ENCODE measurements at places on chromosomes 13 and 19. TPM values are rescaled to one million over a fixed set of nuclear protein-coding genes. Genes with fewer than 3 reads are reported as not detected.

- no peak for DNase-seq
Observed at GRCh38 chr13:109790086-109790485, 3.7 kb upstream of the IRS2 start.

DNA sequence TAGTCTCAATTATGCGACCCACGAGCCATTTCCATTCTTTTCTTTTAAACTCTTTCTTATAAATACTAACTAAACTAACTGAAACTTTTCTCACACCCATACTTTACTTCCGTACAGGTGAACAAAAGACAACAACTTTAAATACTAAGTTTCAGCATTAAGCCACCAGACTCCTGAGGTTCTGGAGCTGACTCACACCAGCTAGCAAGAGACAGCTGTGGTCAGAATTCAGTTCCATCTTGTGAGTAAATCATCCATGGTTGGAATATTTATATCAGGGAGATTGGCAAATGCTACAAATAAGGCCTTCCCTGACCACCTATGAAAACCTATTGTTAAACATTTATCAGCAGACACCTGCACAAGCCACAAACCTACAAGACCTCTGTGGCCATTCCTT lies 897.0 kb downstream of the EFNB2 start:
- DNase-seq = no peak

- DNase-seq = no peak
Observed at GRCh38 chr19:33464010-33464732, 57.4 kb downstream of the PEPD start.

- DNase-seq = no peak
Observed at GRCh38 chr19:32189956-32190706, 155.3 kb upstream of the ZNF507 start.

DNA sequence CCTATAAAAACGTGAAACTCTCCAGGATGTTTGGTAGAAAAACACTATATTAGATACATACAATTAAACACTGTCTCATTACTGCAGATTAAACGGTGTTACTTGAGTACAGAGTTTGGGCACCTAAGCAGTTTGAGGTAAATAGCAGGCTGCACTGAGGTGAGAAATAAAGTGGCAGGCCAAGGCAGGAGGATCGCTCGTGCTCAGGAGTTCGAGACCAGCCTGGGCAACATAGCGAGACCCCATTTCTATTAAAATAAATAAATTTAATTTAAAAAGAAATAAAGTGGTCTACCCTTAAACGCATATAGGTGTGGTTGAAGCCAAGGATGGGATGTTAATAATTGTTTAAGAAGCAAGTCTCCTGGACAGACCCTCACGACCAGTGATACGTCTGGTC lies 1.2 kb downstream of the PSPC1 start:
- no peak for DNase-seq

GRCh38 chr19:4051175-4052101 lies 15.3 kb downstream of the ZBTB7A start:
- DNase-seq = no peak

DNA sequence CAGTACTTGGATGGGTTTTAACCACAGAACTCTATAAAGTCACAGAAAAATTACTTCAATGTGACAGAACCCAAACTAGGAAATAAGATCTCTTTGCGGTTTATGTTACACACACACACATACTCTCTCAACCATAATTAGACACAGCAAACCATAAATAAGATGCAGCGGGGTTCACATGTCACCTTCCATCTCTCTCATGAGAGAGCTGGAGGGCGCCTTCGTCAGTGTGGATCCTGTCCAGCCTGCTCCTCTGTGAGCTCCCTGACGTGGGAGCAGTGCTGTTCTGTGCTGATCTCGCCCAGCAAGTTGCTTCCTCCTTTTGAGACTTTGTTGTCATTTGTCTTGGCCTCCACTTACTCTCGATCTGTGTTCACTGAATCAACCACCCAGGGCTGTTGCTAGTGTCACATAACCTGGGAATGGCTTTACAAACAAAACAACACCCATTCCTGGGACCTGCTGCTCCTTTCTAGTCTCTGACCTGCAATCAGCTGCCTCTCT lies 204.9 kb upstream of the KL start:
- DNase-seq = peak; percentile 62

DNA sequence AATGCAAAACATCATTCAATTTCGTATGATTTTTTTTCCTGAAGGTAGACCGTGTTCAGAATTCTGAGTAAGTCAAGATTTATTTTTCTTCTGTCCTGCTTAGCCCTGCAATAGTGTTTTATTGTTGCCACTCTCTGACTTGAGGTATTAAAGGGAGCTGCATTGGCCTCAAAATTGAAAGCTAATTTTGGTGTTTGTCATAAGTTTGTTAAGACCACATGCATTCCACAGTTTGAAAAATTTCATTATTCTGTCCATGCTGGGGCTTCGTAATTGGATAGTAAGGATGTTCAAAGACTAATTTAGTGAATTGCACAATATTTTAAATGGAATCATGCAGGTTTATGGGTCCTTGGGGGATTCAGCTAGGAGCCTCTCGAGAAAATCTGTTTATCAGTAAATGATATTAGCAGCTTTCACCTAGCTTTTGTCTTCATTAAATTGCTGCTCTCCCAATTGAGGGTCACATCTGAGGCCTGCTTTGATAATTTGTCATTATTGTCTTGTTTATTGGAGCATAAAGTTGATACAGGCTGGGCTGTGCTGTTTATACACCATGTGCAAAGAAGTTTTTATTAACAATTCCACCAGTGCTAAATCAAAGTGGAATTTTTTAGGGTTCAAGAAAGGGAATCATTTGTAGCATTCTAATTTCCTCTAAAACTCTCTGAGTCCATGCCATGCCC lies 339.8 kb upstream of the OBI1 start:
- DNase-seq = no peak

- peak; percentile 88 for DNase-seq
Observed at GRCh38 chr19:10102787-10103236, 334 bp upstream of the ANGPTL6 start.

DNA sequence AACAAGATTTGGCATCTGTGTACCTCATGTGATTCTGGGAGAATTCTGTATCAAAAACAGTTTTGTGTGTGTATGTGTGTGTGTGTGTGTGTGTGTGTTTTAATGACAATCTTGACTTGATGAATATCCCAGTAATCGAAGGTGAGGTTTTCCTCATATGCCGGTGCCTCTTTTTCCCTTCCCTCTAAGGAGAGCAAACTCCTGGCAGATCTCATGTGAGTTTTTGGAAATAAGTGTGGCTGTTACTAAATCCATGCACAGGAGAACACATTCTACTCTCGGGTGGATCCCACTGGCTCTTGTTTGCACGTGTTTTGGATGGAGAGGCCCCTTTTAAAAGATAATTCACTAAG lies 29.0 kb upstream of the CEBPG start:
- no peak for DNase-seq

DNA sequence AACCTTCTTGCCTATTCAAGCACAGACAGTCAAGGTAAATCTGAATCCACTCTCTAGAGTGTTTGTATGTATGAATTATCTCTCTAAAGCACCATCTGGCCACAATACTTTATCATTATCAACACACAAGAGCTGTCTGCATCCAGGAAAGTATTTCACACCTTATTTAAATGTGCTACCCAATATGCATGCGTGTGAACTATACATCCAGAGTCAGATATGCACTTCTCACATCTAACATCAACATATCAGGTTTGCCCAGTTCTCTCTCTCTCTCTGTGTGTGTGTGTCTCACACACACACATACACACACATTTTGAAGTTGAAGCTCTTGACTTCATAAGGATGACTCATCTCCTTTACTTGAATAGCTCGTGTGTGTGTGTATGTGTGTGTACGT lies 697.5 kb upstream of the PCDH20 start:
- DNase-seq = no peak

DNA sequence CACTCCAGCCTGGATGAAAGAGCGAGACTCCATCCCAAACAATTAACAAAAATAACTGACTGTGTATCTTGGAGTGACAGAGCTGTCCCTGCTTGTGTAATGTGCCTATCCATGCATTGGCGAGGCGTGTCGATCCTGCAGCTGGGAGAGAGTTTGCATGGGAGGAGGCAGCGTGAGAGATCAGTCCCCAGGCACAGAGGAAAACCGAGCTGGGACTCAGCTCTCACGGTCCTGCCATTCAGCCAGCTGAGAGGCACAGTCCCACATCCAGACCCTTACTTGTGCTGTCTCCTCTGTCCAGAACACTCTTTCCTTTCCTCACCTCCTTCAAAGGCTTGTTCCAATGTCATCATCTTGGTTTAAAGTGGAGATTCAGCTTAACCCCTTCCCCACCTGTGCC lies 11.9 kb upstream of the SULT2B1 start:
- no peak for DNase-seq

- no peak for DNase-seq
Observed at GRCh38 chr19:4972509-4973230, 3.8 kb downstream of the KDM4B start.

DNA sequence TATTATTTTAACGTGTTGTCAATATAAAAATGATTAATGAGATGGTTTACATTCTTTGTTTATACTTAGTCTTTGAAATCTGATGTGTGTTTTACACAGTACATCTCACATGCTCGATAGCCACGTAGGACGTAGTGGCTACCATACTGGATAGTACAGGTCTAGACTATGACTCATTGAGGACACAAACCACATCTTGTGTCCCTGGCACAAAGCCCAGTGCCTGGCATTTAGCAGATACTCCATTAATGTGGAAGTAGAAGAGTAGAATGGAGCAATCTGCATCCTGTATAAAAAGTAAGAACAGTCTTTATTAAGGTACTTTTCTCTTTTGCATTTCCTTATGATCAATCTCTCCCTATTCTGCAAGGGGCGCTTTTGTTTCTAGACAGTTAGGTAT lies 49.0 kb upstream of the FRY start:
- no peak for DNase-seq

DNA sequence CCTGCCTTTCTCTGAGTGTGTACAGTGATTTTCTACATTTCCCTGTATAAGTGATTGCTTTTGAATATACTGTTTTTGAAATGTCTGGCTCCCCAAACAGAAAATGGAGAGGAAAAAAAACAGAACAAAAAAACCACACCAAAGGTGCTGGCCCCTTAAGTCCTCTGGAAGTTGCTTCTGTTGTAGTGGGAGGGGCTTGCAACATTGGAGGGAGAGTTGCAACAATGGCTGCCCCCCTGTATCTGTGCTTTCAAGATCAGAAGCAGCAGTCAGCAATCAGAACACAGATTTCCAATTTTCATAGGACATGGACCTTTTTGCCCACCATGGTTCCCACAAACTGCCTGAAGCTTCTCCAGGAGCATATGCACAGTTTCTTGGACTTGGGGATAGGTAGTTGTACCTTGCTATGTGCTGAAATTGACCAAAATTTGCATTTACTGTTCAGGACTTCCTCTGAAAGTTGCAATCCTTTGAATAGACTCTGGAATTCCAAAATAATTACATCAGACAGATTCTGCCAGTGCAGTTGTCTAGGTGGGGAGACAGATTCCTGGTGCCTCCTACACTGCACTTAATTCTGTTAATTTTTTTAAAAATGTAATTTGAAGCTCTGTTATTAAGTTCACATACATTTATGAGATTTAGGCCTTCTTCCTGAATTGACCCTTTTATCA lies 13.8 kb downstream of the BIVM start:
- no peak for DNase-seq

- no peak for DNase-seq
Observed at GRCh38 chr13:113621046-113621445, 36.5 kb downstream of the TFDP1 start.

DNA sequence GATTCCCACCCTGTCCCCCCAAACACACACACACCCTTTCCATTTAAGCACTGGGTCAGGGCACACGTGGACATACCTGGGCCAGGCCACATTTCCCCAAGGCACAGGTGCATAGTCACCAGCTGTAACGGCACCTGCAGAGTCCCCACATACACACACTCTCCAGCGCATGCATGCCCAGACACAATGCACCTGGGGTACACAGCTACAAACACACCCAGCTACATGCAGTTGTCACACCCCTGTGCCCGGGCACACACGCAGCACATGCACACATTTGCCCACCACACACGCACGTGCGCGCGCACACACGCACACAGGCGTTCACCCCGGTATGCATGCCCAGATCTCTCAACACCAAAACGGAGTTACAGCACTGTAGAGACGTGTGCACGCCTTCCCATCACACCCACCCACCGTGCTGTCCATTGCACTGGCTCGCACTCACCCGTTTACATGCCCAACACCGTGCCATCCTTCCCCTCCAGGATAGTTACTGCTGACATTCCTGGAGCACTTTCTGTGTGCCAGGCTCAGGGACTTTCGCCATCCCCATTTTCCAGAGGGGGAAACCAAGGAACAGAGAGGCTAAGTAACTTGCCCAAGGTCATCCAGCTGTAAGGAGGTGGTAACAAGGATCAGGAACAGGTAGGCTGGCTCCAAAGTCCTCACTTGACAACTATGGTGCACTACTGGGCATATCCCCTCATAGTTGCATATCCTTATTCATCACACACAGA lies 749 bp upstream of the SHANK1 start:
- DNase-seq = no peak

DNA sequence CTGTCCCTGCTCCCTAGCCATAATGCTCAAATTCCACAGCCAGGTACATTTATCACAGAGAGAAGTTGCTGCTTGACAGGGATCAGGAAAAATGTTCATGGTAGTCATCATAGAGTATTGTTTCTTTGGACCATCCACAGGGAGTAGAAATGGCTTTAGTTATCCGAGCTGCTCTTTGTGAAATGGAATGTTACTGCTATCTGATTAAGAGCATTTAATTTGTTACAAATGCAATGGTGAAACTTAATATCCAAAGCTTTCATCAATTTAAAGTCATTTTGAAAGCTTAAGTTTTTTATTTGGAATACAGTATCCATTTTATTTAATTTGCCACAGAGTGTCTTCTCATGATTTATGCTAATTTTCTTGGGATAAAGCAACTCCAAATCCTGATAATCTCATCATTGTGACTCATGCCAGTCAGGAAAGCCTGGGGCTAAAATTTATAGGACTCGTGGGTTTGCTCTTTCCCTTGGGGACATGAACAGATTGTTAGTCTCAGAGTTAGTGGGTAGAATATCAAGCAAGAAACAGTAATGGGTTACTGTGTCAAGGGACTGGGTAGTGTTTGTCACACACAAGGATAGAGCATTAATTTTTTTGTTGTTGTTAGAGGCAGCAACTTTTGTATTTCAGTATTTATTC lies 59.8 kb downstream of the SCEL start:
- DNase-seq = no peak

- DNase-seq = no peak
Observed at GRCh38 chr13:92807353-92807752, 419.3 kb upstream of the GPC6 start.

- peak; percentile 16 for DNase-seq
Observed at GRCh38 chr13:113493315-113493951, 2.9 kb upstream of the DCUN1D2 start.

GRCh38 chr13:61486496-61486895 lies 70.8 kb upstream of the PCDH20 start:
- no peak for DNase-seq

The FXYD7 gene
- polyA plus RNA-seq = not detected

The CEACAM20 gene
- polyA plus RNA-seq = not detected

The ODAD3 gene
- 0.11 TPM for polyA plus RNA-seq

The NLRP4 gene
- not detected for polyA plus RNA-seq

The SHISA7 gene
- polyA plus RNA-seq = not detected

The SIGLEC12 gene
- polyA plus RNA-seq = 0.06 TPM

The RXFP2 gene
- polyA plus RNA-seq = not detected

The KBTBD6 gene
- polyA plus RNA-seq = 3.7 TPM

The WDR87 gene
- not detected for polyA plus RNA-seq

The ZNF766 gene
- 20.7 TPM for polyA plus RNA-seq

The FFAR2 gene
- 0.68 TPM for polyA plus RNA-seq

The ZNF765 gene
- polyA plus RNA-seq = 7.6 TPM

The HRC gene
- not detected for polyA plus RNA-seq

The CFAP97D2 gene
- not detected for polyA plus RNA-seq

Measured in GM12878 (cell line).